ENCODE measurements at places on chromosomes 6 and 20.

DNA sequence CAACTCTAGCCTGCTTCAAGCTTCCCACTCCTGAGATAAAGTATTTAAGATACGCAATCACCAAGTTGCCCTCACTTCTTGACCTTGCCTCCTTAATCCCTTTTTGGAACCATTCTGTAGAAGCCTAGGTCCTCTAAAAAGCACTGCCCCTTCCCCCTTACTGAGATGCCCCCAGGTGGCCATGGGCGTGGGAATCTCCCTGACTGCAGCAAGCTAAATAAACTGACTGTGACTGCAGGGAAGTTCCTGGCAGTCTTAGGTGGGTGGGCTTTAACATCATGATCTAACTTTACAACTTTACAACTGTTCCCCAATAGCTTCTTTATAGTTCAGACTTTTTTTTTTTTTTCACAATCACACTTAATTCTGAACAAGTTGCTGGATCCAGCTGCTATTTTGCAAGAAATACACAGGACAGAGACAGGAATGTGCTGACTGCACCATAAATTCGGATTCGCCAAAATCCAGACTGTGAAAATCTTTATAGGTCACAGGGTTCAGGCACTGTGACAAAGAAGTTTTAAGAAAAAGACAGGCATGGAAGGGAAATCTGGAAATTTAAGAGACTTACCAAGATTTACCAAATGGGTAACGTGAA, 344.2 kb upstream of the SULF2 start:
- no peak for DNase-seq

DNA sequence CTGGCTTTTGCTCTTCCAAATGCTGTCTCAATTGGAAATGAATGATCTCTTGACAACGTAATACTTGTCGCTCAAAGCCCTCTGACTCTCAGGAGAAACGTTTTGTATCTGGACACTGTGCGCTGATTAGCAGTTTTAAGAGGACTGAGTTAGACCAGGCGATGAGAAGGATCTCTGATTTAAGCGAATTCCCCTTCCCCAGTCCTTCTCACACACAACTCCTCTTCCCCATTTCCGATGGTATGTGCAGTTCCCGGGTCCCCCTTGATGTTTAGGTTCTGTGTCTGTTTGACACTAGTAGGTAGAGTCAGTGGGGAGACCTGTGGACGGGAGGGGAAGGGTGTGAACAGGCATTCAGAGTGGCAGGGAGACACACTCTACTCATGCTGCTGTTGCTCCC, 2.5 kb downstream of the ZDHHC14 start:
- no peak for DNase-seq

- DNase-seq = no peak
Measured at GRCh38 chr6:138267971-138268895, 49.9 kb upstream of the PBOV1 start.

GRCh38 chr20:38001173-38001875, 31.9 kb downstream of the TTI1 start:
- no peak for DNase-seq

DNA sequence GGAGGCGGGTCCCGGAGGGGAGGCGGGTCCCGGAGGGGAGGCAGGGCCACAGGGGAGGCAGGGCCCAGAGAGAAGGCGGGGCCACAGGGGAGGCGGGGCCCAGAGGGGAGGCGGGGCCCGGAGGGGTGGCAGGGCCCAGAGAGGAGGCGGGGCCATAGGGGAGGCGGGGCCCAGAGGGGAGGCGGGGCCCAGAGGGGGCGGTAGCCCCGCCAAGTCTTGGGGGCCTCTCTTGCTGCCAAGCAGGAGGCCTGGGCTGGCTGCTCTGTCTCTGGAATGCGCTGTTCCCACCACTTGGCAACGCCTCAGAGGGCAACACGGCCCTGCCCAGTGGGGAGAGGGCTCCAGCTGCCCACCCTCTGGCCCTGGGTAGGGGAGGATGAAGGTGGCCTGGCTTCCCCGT, 80.5 kb downstream of the YTHDF1 start:
- no peak for DNase-seq

DNA sequence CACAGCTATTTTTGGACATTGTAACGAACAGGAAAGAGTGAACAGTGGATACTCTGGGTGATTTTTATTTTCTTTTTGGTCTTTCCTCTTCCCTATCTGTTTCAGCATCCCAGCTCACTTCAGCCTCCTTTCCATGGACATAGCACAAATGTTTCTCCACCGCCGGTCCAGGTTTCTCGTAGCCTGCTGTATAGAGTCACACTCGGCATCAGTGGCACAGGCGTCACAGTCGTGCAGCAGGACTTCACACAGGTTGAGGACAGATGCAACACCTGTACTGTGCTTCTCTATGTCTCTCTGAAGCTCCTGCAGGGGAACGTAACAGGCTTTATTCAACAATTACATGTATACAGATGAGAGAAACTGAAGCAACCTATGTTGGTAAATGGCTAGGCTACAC, 348.3 kb downstream of the ESR1 start:
- no peak for DNase-seq

DNA sequence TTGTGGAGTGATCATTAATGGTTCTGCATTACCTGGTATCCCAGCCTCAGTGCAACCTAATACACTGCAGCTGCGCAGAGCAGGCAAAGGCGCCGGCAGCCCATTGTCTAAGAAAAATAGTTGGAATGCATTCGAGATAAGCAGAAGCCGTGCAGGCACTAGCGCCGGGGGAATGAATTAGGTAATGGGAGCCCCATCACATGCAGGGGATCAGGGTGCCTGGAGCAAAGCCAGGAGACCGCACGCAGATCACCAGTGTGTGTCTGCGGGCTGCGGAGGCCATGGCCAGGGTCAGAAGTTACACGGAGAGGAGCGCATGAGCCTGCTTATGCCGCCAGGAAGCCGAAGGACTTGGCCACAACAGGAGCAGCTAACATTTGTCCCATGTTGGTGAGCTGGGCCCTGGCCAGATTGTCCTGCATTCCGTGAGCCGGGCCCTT, 156.8 kb downstream of the DLL1 start:
- DNase-seq = no peak

DNA sequence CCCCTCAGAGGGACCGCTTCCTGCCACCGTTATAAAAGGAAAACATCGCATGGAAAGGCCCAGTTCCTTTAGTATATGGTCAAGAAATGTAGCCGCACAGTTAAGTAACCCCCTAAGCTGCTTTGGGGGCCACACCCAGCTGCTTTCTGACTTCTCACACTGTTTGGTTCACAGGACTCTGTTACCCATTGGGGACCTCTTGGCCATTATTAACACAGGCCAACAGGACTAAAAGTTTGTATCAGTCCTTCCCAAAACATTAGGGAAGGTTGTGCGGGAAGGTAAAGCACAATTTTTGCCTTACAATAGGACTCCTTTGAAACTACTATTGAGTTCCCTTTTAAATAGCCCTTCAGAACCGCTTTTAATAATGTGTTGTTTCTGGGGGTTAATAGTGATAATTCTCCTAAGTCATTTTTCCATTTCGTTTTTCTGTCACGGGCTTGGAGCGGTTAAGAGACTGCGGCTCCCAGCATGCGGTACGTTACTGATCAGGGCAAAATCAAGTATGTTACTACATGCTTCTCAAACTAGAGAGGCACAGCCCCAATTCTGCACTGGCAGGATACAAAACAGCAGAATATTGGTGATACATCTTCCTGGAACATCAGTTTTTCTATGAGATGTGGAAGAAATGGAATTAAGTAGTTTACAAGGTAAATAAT, 668 bp upstream of the RPP40 start:
- DNase-seq = peak; percentile 53

GRCh38 chr6:149342525-149342924, 25.0 kb downstream of the TAB2 start:
- DNase-seq = peak; percentile 68

DNA sequence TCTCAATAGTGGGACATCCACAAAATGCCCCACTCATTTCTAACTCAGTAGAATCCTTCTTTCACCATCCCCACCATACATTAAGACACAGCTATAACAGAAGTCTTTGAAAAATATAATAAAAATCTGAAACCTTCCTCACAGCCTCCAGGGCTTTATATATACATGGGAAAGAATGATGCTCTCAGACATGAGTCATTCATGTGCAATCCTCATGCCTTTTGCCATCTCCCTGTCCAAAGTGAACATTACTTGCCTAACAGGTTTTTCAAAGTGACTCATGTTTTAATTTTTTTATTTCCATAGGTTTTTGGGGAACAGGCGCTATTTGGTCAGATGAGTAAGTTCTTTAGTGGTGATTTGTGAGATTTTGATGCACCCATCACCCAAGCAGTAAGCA, 162.7 kb downstream of the RALGAPA2 start:
- no peak for DNase-seq

DNA sequence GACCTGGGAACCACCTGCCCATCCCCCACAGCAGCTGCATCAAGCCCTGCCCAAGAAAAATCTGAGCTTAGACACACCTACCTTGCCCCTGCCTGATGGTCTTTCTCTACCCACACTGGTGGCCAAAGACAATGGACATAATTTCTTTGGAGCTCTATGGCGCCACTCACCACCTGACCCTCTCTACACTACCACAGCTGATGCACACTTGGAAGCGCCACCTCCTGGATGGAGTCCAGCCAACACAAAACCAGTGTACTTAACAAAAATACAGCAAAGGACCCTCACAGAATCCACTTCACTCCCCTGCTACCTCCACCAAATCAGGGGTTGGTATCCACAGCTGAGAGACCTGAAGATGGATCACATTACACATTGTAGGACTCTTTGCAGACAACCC, 39.7 kb upstream of the CLVS2 start:
- no peak for DNase-seq

DNA sequence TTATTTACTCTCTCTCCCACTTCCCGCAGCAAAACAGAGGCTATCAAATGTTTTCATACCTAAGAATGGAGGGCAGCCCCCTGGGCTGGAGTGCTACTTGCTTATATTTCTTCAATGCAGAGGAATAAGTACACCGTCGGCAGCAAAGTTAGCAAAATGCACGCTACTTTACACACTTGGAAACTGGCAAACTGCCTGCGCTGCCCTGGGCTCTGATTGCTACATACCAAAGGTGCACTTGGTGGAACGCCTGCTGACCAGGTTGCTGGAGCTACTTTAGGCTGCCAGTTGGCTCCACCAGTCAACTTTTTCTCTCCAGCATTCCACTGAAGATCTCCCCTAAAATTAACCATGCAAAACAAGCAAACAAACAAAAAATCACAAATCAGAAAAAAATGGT, 62.4 kb downstream of the PRSS35 start:
- no peak for DNase-seq

- DNase-seq = no peak
Measured at GRCh38 chr20:62236200-62236599, 2.1 kb upstream of the OSBPL2 start.

All from MV-4-11 (cell line).